RPMI8226 (cell line): ENCODE measurements at places on chromosomes 4 and X.

DNA sequence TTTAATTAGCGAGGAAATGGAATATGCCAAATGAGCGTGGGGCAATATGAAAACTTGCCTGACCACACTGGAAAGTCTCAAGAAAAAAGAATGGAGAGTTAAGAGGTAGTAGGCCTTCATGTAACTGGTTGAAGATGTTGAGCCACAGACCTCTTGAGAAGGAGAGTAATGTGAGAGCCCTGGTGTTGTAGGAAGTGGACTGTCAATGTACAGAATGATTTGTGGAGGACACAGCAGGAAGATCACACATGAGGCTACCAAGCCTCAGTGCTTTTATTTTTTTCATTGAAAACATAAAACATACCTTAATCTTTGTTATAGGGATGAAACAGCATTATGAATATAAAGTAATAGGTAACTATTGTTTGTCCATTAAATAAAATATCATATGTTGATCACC, 331.6 kb downstream of the UNC5C start:
- no peak for DNase-seq

DNA sequence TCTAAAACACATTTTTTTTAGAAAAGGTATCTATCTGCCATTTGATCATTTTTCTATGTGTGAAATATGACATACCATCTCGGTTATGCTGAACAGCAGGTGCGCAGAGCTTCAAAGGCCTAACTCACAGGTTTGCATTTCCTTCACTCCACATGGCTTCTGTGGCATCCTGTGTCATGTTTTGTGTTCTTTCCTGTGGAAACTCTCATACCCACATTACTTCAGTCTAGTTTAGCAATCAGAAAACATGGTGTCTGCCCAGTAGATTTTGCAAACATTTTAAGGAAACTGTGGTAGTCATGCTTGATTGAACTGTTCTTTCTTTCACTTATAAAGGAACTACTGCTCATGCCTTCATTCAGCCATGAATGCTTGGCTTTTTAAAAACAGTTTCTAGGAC, 11.3 kb upstream of the ARAP2 start:
- DNase-seq = peak; percentile 15

- DNase-seq = no peak
These were observed 135.4 kb downstream of the HMX1 start for GRCh38 chr4:8736090-8736825.

- no peak for DNase-seq
These were observed 203.8 kb upstream of the PITX2 start for GRCh38 chr4:110826656-110827055.

DNA sequence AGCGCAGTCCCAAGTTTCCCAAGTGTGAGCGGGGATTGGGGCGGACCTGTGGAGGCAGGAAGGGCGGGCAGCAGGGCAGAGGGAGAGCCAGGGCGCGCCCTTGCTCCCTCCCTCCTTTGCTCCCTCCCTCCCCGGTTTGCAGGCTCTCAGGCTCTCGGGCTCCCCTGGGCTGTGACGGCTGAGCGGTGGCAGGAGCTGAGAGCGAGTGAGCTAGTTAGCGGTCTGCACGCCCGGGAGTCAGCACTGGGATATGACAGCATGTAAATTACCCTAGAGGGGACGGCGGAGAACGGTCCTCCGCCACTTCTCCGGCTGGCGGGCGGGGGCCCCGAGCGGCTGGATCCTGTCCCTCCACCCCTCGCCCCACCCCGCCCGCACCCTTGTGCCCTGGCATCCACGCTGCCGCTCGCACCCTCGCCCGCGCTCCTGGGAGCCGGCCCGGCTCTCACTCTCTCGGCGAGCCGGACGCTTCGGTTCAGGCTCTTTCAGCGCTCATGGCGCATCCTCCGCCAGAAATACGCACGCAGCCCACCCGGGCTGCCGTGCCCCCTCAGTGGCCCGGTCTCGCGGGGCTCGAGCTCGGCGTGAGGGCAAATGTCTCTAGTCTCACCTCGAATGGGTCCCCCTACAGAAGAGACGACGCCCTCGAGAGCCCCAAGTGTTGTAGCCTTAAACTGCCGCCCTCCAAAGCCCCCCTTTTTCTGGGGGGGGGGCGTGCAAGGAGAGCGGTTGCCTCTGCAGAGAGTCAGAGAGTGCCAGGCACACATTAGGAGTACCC, at the start of gene TSC22D3:
TSS of gene TSC22D3 (minus strand) at position 54 of the 778 bp plus-strand sequence. CDS start 368 bp downstream, outside the sequence.
- DNase-seq = peak; percentile 83

DNA sequence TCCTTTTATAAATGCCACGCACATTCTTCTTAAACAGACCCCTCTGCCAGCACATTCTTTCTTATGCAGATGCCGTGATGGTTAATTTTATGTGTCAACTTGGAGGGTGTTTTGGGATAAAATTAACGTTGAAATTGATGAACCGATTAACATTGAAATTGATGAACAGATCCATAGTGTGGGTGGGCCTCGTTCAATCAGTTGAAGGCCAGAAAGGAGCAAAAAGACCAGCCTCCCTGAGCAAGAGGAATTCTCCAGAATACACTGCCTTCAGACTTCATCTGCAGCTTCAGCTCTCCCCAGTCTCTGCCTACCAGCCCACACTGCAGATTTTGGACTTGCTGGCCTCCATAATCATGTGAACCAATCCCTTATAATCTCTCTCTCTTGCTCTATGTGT, 233.6 kb upstream of the BCOR start:
- no peak for DNase-seq

GRCh38 chr4:82739287-82740190, 59.1 kb downstream of the SCD5 start:
- DNase-seq = peak; percentile 37

DNA sequence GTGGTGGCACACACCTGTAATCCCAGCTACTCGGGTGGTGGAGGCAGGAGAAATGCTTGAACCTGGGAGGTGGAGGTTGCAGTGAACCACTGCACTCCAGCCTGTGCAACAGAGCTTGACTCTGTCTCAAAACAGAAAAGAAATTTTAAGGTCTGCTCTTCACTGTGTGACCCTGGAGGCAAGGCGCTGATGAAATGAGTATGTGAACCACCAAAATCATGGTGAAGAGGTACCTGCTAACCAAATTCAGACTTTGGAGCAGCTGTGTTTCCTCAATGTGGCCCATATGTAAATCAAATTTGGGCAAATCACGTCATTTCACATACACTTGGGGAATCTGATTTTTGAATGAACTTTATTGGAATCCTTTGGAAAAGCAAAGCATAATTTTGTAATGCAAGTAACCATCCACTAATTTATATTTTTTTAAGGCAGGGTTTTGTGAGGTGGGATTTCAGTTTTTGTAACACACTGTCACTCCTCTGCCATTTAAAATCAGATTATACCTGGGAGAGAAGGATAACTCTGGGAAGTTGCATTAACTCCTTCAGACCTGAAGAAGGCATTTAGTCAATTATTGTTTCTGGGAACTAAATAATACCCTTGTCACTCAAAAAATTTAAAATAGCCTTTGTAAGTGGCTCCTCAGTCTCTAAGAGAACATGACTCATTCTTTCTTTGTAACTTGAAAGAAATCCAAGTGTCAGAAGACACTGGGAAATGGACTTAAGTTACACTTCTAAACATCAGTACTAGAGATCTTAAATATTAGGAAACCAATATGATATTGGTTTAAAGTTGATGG, 24.0 kb downstream of the DOCK11 start:
- no peak for DNase-seq

- no peak for DNase-seq
These were observed 44.2 kb downstream of the SLC4A4 start for GRCh38 chr4:71382900-71383560.

DNA sequence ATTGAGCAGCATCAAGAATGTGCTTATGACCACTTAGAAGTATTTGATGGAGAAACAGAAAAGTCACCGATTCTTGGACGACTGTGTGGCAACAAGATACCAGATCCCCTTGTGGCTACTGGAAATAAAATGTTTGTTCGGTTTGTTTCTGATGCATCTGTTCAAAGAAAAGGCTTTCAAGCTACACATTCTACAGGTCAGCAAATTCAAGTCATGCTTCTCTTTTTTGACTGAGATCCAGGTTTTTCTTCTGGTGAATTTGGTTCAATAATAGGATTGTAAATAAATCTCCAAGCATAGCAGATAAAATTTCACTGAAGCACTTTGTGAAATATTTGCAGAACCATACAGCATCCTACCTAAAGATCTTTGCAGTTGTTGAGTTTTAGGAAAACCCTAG, 218.1 kb downstream of the TLL1 start:
- peak; percentile 5 for DNase-seq

GRCh38 chr4:38160487-38161207, 200.4 kb downstream of the PTTG2 start:
- DNase-seq = no peak

- peak; percentile 6 for DNase-seq
These were observed 10.2 kb upstream of the KCNE5 start for GRCh38 chrX:109635146-109635545.

DNA sequence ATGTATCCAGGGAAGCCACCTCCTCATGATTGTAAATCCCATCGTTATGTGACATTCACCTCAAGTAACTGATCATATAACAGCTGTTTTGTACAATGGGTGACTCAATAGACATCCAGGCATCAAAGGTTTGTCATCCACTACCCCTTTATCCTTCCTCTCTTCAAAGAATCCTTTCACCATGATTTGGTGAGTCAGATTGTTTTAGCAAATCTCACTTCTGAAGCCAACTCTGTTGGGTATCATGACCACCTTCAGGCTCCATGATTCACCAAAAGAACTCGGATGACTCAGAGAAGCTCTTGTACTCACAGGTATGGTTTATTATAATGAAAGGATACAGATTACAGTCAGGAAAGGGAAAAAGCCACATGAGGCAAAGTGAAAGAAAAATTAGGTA, 132.1 kb downstream of the PWWP3B start:
- no peak for DNase-seq

DNA sequence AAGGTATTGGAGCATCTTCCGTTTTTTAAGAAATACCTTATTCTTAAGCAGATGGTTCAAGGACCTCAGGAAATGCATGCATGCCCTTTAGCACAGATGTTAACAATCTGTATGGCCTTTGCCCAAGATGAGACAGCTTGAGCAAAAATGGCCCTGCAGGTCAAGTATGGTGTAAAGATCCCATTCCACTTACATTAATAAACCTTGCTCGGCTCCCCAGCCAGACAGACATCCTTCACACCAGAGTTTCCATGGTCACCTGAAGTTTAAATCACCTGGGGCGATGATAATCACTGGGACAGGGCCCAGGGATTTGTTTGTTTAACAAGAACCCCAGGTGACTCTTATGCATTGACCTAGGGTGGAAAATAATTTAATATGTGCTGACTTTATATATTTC, 287.0 kb upstream of the NOCT start:
- no peak for DNase-seq

- no peak for DNase-seq
These were observed 280.5 kb upstream of the EDA2R start for GRCh38 chrX:66919280-66919832.

DNA sequence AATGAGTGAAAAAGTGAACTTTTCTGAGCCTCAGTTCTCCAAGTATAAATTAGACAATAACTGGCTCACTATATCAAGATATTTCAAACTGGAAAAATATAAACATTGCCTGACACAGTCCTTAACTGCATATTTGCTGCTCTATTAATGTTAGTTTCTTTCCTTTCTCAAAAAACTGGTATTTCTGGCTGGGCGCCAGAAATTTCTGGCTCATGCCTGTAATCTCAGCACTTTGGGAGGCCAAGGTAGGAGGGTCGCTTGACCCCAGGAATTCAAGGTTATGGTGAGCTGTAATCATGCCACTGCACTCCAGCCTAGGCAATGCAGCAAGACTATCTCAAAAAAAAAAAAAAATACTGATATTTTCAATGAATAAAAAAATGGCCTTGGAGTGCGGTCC, 227.0 kb downstream of the MAGEB17 start:
- DNase-seq = no peak

- DNase-seq = no peak
These were observed 1.1 kb upstream of the HDAC6 start for GRCh38 chrX:48800574-48801279.

- no peak for DNase-seq
These were observed 336.3 kb upstream of the PITX2 start for GRCh38 chr4:110959041-110959643.

DNA sequence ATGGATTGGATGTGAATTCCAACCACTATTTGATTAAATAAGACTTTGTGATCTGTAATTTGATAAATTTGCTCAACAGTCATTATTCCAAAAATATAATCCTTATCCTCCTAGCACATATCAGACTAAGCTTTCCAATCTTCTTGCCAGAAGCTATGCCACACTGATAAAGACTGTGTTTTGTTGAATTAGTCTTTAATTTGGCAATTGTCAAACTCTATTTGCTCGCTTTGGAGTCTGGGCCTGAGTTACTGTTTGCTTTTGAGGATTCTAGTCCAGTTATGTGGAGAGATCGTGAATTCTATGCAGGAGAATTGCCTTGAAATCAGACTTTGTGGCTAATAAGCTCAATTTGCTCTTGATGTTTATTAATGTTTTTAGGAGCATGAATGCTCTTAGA, 10.9 kb upstream of the RNF150 start:
- no peak for DNase-seq

DNA sequence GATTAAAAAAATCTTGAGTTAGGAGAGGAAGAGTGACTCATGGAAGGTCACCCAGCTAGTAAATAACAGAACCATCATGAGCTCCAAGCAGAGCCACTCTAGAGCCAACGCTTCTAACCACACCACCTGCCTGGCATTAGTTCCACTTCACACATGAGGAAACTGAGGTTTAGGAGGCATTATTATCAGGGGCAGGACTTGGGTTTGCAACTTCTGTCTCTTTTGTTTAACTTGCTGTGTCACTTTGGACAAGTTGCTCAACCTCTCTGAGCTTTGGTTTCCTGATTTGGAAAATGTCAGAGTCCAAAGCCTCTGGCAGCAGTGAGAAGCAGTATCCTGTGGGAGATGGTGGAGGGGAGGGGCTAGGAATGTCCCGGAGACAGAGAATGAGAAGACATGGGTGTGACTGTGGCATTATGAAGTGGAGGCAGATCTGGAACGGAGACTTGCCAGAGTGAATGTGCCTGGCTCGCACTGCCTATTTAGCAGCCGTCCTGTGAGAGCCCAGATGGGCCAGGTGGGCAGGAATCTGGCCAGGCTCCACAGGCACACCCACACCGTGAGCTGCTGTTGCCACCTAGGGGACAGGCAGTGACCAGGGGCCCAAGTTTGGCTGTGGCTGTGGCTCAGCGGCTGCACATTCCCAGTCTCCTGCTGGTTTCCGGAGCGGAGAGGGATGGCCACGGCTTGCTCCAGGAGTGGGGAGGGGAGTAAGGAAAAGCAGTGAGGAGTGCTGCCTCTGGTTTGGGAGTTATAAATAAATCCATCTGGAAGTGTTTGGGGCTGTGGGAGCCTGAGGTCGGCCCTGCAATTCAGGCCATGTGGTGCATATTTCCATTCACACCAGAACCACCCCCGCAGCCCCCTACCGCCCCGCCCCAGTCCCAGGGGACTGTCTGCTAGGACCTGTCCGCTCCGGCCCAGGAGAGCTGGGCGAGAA, 93.4 kb downstream of the NHSL2 start:
- peak; percentile 23 for DNase-seq

DNA sequence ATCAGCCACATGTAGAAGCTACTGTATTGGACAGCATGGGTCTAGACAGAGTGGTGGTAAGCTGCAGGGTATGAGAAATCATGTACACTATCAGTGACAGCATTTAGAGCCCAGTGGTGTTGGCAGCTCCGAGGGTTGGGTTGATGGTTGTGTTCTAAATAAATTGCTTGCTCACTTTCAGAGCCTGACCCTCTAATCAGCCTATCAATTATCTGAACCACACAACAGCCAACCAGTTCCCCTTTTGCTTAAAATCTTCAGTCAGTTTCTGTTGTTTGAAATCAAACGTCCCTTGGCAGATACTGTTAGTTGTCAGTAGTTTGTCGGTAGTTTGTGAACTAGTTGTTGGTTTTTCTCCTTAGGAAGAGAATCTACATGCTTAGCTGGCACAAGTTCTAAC, 99.8 kb upstream of the RAI2 start:
- DNase-seq = no peak

- DNase-seq = no peak
These were observed 149.7 kb downstream of the PTTG2 start for GRCh38 chr4:38109896-38110295.

- DNase-seq = no peak
These were observed 93.0 kb downstream of the GEMIN8 start for GRCh38 chrX:13936521-13937225.
